ENCODE measurements at places on chromosomes 4 and X.

- no peak for DNase-seq
Observed at GRCh38 chr4:73447671-73448070, 11.7 kb downstream of the AFP start.

DNA sequence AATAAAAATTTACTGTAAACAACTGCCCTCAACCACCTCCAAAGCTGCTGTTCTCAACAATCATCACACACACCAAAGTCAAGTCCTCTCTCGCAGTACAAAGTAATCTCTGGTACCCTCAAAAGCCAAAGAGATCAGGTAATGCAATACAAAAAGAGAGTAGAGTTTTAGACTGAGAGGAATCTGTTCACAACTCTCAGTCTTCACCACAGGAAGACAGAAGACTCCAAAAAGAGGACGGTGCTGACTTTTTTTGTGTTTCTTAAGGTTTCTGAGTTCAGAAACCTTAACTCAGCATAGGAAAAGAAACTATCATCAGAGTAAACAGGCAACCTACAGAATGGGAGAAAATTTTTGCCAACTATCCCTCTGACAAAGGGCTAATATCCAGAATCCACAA, 1072.3 kb upstream of the DIAPH2 start:
- DNase-seq, result no peak

- DNase-seq, result no peak
Observed at GRCh38 chrX:71098951-71099506, 3.4 kb downstream of the FOXO4 start.

DNA sequence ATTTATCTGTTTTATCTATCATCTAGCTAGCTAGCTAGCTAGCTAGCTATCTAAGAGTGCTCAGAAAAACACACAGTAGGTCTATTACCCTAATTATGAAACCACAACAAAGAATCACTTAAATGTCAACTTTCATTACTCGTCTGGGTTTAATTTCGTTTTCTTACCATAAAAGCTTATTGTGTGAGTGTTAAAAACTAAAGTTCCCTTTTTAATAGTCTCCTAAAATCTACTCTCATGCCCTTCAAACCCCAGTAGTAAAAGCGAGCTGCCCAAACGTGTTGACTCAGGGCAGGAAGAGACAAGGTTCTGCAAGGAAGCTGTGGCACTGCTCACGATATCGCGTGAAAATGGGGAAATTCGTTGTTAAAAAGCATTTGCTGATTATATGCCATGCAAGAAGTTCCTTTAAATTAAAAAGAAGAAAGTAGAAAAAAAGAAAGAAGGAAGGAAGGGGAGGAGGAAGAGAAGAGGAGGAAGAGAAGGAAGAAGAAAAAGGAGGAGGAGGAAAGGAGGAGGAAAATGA, 595 bp downstream of the MBNL3 start:
- DNase-seq, result no peak

DNA sequence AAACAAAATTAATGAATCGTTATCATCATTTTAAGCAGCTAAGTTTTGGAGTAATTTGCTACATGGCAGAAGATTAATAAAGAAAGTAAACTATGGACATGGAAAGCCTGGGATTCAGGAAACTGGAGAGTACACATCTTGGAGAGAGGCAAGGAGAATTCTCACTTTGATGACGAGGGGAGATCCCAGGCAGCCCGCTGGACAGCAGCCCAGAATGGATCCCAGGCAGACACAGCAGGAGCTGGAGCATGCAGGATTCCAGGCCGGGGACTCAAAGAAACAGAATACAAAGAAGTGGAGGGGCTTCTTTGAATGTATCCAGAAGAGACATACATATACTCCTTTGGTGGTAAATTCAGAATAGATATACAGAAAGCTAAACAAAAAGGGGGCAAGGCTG, 118.0 kb upstream of the ATP6AP2 start:
- no peak for DNase-seq

DNA sequence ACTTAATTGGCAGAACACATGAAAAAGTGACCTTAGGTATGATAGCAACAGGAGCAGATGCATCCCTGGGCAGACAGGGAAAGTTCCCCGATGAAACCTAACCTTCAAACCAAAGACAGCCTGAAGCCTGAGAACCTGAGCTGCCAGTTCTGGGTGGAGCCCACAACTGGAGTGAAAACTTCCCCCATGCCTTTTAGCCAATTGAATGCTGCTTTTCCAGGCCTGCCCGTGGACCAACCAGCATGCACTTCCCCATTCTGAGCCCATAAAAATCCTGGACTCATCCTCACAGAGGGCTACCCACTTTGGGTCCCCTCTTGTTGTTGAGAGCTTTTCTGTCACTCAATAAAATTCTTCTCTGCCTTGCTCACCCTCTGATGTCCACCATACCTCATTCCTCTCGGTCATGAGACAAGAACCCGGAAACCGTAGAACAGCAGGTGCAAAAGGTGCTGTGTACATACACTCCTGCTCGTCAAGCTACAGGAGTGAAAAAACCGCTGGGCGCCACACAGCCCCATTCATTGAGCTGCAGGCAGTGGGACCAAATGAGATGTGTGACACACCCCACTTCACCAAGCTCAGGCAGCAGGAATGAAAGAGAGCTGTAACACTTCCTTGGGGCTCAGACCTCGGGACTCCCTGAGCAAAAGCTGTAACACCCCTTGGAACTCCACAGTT, 13.9 kb upstream of the SLC7A11 start:
- no peak for DNase-seq

- DNase-seq, result peak; percentile 83
Observed at GRCh38 chr4:7101692-7102515, 34.0 kb upstream of the GRPEL1 start.
